Globus pallidus (tissue), 1 donor: ENCODE measurements at places on chromosomes 7 and 10.

DNA sequence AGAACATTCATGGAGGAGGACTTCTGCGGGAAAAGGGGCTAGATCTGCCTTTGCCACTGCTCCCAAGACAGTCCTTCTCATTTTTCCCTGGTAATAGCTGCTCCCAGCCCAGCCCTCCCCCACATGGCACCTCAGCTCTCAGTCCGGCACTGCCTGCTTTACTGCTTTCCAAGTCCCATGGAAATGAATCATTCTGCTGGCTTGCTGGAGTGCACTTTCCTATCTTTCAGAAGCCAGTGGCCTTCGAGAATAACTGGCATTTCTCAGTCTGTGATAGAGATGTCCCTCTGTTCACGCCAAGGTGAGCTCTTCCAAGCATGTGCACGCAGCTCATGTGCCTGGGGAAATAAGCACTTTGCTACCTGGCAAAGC lies 61.4 kb downstream of the SYPL1 start:
- DNase-seq = no peak

DNA sequence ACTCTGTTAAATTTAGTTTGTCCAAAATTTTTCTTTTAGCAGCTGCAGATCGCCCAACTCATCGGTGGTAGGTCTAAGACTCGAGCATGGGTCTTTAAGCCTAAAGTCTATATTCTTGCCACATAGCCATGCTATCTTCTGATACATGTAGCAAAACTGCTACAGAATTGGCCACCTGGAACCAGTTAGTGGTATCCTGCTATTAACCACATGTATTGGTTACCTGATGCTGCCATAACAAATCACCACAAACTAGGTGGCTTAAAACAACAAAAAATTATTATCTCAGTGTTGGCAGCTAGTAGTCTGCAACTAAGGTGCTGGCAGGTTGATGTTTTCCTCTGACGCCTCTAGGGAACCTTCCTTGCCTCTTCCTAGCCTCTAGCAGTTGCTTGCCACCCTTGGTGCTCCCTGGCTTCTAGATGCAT lies 96.7 kb upstream of the PIK3CG start:
- no peak for DNase-seq

GRCh38 chr7:27863880-27864279 lies 123.9 kb downstream of the TAX1BP1 start:
- no peak for DNase-seq

DNA sequence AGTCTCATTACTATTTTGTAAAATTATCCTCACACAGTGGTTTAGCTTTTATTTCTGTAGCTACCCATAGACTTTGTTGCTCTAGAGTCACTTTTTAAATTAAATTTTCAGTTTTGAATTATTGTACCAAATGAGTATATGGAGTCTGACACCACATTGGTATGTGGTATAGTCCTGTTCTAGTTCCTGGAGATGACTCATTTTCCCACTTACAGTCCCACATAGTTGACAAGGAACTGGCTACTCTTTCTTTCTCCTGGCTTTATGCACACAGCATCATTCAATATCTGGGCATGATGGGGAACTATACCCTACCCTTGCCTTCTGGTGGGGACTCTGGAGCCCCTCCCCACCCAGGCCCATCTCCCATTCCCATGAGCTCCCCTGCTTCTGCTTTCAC lies 92.6 kb upstream of the RAB11FIP2 start:
- DNase-seq = no peak

GRCh38 chr10:11849911-11850310 lies 26.8 kb downstream of the PROSER2 start:
- DNase-seq = no peak

- no peak for DNase-seq
These were observed 504.6 kb upstream of the MKI67 start for GRCh38 chr10:128630787-128631252.

GRCh38 chr7:92847305-92847704 lies 10.9 kb upstream of the CDK6 start:
- no peak for DNase-seq

GRCh38 chr7:130201796-130202195 lies 3.4 kb downstream of the TMEM209 start:
- DNase-seq = no peak

DNA sequence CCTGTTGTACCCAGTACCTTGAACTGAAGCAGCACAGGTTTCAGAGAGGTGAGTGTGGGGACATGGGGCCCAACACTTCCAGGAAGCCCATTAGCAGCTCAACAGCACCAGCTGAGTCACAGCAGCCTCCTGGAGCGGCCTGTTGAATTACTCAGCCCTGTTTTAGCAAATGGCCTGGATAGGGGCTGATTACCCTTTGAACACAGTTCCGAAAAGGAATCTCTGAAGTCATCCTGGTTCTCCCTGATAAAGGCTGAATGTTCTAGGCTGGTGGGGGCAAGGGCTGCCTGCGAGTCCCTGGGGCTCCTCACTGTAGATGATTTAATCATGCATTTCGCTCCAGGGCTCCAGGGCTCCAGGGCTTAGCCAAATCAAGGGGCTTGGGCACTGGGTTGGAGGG lies 287.5 kb downstream of the GRID1 start:
- no peak for DNase-seq

- no peak for DNase-seq
These were observed 117.9 kb downstream of the CXCL12 start for GRCh38 chr10:44267007-44267406.

GRCh38 chr7:77484785-77485184 lies 52.3 kb upstream of the PTPN12 start:
- DNase-seq = no peak
